ENCODE measurements at places on chromosomes 13 and 19.

DNA sequence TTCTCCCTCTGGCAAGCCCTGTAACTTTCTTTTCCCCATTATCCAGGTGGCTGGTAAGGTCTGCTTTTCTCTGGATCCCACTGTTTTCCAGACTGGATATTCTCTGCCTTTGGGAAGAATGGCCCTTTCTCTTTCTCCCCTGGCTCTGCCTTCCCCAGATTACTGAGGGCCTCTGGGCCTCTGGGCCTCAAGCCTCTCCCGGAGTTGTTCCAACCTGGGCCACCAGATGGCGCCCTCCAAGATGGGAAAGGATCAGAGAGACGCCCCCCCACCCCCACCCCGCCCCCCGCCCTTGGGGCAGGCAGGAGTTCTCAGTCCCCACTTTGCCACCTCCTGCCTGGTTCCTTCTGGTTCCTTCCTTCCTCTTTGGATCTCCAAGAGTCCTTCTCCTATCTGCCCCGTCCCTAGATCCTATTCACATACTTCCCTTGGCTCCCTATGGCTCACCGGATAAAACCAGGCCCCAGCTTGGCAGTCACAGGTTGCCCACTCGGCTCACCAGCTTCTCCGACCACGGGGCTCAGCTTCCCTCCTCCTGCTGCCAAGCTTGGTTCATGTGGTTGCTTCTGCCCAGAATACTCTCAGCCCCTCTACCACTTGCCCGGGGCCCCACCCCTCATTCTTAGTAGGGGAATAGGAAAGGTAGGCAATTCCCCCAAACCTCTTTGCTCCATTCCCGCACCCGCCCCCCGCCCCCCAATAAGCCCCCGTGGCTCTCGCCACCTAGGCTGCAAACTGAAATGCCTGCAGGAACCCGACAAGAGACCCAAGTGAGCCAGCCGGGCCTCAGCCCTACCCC is 13.1 kb downstream of the EPS8L1 start:
- peak; percentile 61 for DNase-seq

DNA sequence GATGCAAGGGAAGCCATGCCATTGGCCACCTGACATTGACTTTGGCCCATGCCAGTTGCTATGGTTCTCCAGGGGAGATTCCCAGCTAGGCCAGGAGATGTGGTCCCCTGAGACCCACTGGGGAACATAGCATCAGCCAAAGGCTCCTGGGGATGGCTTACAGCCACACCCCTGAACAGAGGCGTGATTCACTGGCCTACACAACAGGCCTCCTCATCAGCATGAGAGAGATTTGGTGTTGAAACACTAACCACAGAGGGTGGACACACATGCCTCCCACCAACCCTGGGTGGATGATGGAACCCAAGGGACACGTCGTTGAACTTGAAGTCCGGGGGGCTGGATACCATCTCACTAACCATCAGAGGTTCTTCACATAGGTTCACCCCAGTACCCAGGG is 14.4 kb downstream of the IQCN start:
- no peak for DNase-seq

- no peak for DNase-seq
Observed at GRCh38 chr19:19460761-19461265, 54.5 kb downstream of the TSSK6 start.

GRCh38 chr19:18800079-18800478 is 9.0 kb upstream of the COMP start:
- no peak for DNase-seq

DNA sequence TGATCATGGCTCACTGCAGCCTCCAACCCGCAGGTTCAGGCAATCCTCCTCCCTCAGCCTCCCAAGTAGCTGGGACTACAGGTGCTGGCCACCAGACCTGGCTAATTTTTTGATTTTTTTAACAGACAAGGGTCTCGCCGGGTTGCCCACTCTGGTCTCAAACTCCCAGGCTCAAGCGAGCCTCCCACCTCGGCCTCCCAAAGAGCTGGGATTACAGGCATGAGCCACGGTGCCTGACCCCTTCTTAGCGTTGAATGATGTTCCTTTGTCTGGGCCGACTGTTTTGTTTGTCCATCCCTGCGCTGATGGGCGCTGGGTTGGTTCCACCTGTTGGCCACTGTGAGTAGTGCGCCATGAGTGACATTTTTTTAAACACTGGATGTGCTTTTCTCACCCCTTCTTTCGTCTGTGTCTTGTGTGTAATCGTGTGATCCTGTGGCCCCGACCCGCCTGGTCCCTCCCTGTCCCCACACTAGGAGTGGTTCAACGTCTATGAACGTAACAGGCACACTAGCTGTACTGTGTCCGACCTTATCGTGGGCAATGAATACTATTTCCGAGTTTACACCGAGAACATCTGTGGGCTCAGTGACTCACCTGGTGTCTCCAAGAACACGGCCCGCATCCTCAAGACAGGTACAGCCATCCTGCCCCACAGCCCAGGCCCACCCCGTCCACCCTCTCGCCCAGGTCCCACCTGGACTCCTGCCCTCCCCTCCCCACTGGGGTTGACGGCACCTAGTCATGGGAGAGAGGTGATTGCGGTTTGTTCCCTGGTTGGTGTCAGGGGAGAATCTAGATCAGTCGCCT is 15.0 kb upstream of the EMC10 start:
- peak; percentile 62 for DNase-seq

GRCh38 chr13:98144027-98144741 is 1.3 kb downstream of the FARP1 start:
- peak; percentile 31 for DNase-seq

DNA sequence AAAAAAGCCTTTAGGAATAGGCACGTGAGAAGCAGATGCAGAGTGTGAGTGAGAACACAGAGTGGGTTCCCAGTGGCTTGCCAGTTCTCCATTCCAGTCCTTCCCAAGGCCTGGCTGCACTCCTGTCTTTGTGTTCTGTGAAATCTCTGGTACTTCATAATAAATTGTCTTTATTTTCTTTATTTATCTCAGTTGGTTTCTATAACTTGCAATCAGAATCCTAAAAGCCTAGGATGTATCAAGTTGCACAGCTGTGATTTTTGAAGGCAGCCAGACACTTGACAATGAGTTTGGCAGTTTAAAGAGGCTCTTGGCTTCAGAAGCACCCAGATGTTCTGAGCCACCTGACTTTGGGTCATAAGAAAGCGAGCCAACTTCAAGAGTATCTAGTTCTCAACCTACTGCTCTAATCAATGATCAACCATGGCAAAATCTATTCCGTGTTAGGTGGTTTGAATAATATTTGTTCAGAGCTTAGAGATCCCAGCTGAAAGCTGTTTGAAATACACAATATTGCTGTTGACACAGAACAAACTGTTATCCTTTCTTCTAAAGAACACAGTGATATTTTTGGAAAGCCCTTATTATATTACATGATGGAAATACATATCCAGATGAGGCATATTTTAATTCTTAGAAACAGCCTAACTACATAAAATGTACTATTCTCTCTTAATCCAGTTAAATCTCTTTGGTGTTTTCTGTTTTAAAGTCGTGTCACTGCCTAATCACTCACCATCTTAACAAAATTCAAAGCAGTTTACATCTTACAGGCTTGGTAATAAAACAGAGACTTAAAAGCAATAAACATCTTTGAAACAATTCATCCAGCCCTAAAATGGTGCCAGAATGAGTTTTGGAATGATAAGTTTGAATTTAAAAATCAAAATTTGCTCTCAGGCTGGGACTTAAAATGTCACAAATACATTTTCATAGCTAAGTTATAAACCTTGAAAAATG is 483.0 kb upstream of the NBEA start:
- no peak for DNase-seq

DNA sequence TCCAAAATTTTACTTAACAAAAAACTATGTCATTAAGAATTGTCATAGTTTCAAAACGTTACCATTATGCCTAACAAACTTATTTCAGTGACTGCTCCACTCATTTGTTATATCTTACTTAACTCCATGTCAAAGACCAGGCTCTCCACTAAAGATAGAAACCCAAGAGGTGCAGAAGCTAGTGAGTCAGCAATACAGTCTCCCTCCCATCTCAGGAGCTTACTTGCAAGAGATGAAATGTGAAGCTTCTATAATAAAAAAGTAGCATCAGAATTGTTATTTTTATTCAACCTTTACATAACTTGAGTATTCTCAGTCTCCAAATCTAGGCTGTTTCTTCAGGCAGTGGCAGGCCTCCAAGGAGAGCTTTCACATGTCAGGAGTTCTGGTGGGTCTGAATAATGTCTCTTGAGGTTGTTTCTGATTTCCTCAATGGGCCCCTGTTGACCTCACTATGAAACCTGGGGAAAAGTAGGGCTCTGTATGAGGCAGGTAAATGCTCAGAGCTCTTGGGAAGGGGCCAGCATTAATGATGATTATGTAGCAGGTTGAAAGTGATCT is 242.0 kb downstream of the NDFIP2 start:
- no peak for DNase-seq

DNA sequence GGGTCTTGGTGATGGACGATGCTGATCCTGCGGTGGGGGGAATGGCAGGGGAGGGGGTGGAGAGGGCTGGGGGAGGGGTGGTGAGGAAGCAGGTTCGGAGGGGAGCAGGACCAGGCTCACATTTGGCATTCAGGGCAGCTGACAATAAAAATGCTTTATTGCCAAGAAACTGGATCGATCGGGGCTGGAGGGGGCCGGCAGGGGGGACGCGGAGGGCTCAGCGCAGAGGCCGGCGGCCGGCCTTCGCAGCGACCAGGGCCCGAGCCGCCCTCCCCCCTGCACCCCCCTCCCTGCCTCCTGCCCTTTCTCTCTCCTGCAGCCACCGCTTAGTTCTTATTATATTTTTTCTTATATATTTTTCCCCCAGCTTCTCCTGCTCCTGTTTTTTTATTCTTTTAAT is 18.1 kb upstream of the POU2F2 start:
- no peak for DNase-seq

GRCh38 chr19:54883228-54883627 is 9.2 kb downstream of the FCAR start:
- DNase-seq = no peak

DNA sequence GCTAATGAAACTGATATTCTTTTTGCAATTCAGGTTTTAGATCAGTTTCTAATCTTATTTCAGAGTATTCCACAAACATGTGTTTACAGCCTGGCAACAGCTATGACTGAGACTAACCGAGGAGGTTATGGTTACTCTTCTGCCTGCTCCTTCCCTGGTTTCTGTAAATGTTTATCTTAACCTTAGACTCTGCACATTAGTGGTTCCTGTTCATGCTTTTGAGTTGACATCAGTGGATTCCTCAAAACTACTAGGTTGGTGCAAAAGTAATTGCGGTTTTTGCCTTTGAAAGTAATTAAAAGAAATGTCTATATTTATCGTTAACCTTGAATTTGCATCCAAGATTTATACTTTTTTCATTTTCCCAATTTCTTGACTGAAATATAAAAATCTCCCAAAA is 237.0 kb upstream of the TSHZ3 start:
- DNase-seq = no peak

DNA sequence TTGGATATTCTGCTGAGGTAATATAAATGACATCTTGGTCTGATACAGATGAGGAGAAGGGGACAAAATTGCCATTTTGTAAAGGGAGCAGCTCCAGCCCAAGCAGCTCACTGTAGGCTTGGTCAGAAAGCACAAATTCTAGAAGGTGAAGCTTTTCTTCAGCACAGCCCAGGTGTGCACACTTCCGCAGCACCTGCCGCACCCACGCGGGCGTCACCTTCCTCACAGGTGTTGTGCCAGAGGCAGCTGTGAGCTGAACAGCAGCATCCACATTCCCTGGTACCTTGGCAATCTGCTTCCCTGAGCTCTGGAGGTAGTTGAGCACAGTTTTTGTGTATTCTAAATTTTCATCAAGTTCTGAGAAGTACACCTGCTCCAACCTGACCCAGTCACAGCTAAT is 79.0 kb downstream of the SACS start:
- DNase-seq = no peak

DNA sequence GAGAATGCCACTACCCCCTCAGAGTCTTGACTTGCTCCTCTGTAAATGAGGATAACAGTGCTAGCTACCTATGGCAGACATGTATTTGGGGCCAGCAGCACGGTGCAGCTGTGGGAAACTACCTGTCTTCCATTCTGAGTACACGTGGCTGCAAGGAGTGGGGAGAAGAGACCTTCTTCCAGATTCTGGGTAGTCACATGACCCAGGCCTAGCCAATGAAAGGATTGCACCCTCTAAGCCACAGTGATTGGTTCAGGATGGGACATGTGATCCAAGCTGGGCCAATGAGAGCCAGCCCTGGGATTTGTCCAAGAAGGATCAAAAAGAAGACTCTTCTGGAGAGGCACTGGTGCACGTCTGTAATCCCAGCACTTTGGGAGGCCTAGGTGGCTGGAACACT is 5.5 kb downstream of the ZNRF4 start:
- no peak for DNase-seq

DNA sequence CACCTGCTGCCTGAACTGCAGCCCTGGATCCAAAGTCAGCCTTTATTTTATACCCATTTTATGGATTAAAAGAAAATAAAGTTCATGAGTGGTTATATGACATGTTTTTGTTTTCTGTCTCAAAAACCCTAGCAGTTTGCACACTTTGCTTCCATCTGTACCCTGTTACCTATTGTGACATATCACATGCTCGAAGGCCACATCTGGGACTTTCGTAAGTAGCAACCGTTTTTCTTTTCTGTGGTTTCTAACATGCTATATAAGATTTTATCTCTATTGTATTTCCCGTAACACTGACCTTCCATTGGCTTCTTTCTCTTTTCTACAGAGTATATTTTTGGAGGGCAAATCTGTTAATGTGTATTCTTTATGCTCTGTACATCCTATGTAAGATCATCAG is 1007.2 kb downstream of the PCDH9 start:
- no peak for DNase-seq

DNA sequence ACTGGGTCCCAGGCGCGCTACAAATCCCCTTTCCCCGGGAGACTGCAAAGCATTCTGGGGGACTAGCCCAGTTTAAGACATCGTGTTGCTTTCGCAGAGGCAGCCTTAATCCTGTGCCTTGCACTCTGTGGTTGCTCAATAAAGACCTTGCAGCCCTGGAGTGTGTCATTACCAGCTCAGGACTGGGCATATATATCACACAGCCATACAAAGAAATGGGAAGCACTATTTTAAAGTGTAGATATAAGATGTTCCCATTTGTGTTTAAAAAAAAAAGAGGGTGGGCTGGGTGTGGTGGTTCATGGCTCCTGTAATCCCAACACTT is 11.1 kb downstream of the NAPA start:
- DNase-seq = no peak

GRCh38 chr13:114112826-114113322 is 19.5 kb downstream of the RASA3 start:
- no peak for DNase-seq

DNA sequence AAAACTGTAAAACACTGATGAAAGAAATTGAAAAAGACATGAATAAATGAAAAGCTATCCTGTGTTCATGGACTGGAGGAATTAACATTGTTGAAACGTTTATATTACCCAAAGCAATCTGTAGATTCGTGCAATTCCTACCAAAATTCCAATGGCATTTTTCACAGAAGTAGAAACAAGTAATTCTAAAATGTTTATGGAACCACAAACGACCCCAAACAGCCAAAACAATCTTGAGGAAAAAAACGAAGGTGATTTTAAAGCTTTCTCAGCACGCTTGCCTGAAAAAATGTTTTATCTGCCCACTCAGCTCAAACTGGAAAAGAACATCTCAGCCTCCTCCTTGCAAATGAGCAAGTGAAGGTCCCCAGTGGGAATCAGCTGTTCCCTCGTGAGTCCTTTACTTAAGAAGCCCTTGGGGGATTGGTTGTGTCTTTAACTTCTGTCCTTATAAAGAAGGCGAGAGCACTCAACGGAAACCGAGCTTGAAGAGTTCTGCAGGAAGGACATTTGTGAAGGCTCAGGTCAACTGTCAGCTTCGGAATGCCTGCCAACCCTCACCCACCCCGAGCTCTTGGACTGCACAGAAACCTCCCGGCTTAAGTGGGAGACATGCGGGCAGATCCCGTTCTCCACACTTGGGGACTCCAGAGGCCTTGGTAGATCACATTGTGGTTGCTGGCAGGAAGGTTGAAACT is 256.0 kb upstream of the IRS2 start:
- no peak for DNase-seq

- DNase-seq = no peak
Observed at GRCh38 chr19:46392252-46392801, 21.0 kb downstream of the CCDC8 start.
